ENCODE measurements at places on chromosomes 7 and 10.

- DNase-seq, result no peak
Observed at GRCh38 chr10:44967616-44968015, 8.0 kb downstream of the RASSF4 start.

DNA sequence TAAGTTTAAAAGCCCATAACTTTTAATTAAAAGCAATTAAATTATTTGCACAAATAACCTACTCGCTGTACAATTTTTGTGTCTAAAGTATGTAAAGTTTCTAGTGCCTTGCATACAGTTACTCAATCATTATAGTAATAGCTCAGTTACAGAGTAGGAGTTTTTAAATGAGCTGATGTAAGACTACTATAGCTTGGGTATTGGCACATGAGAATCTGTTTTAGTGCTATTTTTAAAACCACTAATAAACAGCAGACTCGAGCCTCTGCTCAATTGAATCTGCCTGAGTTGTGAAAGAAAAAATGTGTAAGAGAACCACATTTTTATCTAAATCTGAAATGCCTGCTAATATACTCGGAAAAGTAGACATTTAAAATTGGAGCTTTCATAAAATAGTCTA lies 31.1 kb downstream of the CTNNA3 start:
- DNase-seq, result no peak

- no peak for DNase-seq
Observed at GRCh38 chr7:156544919-156545715, 95.5 kb upstream of the RNF32 start.

DNA sequence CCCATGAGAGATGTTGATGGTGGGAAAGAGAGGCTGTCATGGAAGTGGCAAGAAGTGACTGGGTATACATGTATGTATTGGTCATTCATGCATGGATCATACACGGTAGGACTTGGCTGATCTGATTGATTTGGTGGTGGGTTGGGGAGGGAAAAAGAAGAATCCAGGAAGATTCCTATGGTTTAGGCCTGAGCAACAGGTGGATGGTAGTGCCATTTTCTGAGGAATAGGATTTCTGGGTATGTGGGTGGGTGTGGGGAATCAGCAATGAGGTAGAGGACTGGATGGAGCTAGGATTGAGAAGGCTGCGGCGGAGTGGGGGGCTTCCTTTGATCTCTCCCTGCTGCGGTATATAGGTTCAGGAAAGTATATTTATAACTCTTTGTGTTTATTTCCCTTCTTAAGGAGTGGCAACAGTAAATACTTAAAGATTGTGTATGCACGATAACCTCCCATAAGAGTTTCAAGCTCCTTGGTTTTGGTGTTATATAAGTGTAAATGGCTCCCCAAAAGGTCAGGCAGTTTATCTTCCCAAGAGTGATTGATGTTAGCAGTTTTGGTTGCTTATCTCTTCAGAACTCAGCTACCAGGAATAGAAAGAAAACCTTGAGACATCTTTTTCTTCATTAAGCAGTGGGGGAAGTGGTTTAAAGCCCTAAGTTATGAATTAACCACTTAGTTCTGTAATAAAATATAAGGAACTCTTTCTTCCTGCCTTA lies 100.1 kb downstream of the LSMEM1 start:
- no peak for DNase-seq

DNA sequence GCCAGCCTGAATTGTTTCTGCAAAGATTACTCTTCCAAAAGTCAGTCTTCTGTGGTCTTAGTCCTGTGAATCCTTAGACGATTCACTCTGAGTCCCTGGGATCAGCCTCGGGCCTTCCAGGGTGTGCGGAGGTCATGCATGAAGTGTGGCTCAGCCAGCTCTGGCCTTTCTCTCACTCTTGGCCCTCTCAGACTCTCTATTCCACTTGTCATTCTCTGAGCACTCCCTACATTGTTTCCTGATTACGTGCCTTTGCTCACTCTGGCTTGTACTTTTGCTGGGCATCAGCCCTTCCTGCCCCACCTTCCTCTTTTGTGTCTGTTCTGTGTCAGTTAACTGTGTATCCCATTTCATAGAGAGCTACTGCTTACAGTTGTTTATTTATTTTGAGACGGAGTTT lies 36.0 kb downstream of the CCNY start:
- no peak for DNase-seq

GRCh38 chr7:142391191-142391992 lies 133.5 kb upstream of the PRSS58 start:
- no peak for DNase-seq

- no peak for DNase-seq
Observed at GRCh38 chr10:7408291-7409044, 2.4 kb downstream of the SFMBT2 start.

DNA sequence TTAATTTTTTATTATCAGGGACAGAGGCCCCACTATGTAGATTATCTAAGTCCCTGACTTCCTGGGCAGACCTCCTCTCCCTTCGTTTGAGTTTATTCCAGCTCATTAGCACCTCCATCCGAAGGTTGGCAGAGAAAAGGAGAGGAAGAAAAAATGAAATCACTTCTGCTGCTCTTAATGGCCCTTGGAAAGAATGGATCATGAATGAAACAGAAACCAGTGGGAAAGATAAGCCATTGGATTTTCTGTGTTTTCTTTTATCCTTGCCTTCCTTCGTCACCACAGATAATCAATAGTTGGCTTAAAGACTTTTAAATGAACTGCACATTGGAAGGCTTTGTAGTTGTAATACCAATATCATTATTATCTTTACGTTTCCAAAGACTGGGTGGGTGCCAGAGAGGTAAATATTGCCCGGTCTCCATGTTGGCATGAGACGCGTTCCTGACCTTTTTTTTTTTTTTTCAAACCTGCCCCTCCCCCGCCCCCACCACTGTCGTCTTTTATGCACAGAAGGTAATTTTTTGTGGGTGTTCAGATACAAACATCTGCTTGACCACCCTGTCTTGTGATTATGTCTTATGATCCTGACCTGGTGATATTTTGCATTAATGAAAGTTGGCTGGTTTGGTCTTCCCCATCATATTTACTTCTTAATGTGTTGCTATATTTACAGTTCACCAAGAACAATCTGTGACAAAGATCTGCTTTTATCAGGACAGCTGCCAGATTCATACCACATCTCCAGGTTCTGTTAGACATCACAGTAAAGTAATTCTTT lies 116.8 kb downstream of the ARID5B start:
- no peak for DNase-seq

GRCh38 chr7:95609277-95609971 lies 13.1 kb upstream of the PDK4 start:
- peak; percentile 62 for DNase-seq

DNA sequence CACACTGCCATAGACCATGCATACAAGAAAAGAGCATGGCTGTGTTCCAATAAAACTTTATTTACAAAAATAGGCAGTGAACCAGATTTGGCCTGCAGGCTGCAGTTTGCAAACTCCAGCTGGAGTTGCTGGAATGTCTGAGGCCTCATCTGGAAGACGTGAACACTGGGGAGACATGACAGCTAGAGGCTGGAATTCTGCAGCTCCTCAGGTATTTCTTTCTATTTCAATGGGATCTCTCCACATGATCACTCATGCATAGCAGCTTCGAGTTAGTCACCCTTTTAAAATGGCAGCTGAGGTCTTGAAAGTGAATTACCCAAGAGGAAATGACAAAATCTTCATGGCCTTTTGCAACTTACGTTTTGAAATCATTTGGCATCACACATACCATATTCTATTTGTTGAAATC lies 52.6 kb upstream of the BET1 start:
- DNase-seq, result no peak

- DNase-seq, result no peak
Observed at GRCh38 chr10:47223236-47223635, 76.8 kb upstream of the GDF10 start.

GRCh38 chr7:47801423-47801822 lies 146.8 kb downstream of the PKD1L1 start:
- no peak for DNase-seq

- DNase-seq, result no peak
Observed at GRCh38 chr7:132656846-132657776, 80.8 kb upstream of the PLXNA4 start.

DNA sequence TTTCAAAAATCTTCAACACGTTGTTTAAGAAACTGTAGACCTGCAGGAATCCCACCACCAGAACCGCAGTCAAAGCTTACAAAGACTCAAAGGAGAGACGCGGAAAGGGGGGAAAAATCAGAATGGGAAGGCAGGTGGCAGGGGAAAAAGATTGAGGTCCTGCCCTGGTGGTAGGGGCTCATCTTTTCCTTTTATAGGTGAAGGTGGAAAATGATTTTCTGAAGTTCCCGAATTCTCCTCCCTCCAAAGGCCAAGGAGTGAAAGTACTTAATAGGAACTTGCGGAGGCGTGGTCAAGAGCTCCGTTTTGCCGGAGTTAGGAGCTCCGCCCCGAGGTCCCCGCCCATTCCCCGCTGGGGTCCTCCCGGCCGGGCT lies 724 bp downstream of the BBIP1 start:
- peak; percentile 76 for DNase-seq

GRCh38 chr7:106729720-106730385 lies 68.9 kb upstream of the CCDC71L start:
- DNase-seq, result no peak

- no peak for DNase-seq
Observed at GRCh38 chr7:137985253-137985896, 16.5 kb downstream of the CREB3L2 start.

GRCh38 chr10:90111671-90112070 lies 410.3 kb downstream of the KIF20B start:
- DNase-seq, result no peak

GRCh38 chr7:82194016-82194643 lies 249.4 kb downstream of the CACNA2D1 start:
- DNase-seq, result no peak

GRCh38 chr7:71905821-71906220 lies 506.3 kb downstream of the CALN1 start:
- DNase-seq, result no peak

- no peak for DNase-seq
Observed at GRCh38 chr7:44473295-44473694, 17.2 kb downstream of the NUDCD3 start.

GRCh38 chr10:103454026-103454425 lies 1.9 kb upstream of the CALHM2 start:
- no peak for DNase-seq

DNA sequence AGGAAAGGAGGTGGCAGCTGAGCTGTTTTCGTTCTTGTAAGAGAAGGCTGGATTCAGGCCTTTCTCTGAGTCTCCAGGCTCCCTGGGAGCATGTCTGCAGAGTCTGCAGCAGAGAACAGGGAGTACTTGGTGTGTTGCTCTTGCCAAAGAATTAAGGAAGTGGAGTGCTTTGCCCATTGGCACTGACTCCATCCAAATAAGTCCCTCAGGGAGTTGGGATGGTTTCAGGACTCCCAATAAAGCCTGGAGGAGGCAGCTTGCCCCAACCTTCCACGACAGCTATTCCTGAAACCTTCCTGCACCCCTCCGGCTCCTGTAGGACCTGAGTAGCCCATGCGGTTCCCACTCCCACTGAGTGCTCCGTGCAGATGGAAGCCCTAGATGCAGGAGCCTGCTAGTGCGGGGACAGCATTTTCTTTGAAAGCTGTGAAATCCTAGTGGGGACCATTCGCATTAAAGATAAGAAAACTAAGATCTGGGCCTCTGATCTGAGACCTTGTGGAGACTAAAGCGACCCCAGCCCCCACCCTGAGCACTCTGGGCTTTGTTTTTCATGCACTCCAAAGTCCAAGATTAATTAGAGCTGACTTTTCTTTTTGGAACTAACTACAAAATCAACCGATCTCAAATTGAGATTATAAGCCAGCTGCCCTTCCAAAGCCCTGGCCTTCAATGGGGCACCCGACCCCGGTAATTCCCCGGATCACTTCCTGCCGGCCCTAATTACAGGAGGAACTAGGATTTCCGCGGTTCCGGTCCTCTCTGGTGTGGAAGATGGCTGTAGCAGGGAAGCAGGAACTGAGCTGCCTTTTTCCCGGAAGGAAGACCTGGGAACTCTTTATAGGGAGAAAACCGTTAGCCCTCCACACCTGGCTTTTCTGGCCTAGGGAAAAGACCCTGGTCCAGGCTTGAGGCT lies 110.2 kb downstream of the COL13A1 start:
- DNase-seq, result no peak

- DNase-seq, result no peak
Observed at GRCh38 chr7:80907141-80907601, 11.7 kb downstream of the SEMA3C start.

- DNase-seq, result peak; percentile 40
Observed at GRCh38 chr10:57818522-57818921, 449.2 kb downstream of the IPMK start.

DNA sequence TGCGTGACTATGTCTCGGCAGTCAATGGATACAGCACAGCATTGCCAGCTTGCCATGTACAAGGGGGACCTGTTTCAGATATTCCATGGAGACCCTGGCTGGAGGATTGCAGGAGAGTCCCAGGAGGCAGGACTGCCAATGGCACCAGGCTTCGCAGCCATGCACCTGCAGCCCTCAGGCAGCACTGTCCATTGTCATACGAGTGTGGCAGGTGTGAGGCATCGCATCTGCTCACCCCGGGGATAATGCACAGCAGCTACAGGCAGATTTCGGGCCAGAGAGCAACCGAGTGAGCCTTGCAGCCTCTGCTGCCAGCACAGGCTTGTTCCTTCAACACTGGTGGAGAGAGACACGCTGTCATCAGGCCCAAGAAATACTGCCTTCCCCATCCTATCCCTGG lies 415.1 kb downstream of the PAXIP1 start:
- DNase-seq, result peak; percentile 35

DNA sequence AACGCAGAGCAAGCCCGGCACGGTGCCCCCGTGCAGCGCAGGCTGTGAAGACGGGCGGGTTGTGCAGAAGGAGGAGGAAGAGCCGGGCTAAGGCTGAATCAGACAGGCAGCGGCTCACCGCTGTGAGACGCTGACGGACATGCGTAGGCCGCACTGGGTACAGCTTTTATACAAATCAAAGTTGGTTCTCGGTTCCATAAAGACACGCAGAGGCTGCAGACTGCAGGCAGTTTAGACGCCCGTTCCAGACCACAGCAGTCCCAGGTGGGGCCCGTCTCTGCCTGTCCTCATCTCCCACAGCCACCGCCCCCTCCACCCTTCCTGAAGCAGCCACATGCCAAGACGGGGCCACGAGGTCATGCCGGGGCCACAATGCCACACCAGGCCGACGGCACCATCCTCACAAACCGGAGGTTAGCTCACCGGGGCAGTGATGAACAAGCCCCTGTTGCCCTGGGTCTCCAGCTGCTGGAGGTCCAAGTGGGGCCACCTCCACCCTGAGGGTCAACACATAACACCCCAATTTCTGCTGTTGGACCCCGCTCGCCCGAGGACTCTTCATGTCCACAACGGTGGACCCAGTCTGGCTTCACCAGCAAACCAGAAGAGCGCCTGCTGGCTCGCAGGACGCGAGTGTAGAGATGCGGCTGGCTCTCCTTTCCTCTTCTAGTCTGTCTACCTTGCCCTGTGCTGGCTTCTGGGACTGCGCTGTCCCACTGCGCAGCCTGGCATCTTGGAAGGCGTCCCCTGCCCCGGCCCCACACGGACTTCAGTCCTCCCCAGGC lies 227.2 kb downstream of the ELFN1 start:
- no peak for DNase-seq

DNA sequence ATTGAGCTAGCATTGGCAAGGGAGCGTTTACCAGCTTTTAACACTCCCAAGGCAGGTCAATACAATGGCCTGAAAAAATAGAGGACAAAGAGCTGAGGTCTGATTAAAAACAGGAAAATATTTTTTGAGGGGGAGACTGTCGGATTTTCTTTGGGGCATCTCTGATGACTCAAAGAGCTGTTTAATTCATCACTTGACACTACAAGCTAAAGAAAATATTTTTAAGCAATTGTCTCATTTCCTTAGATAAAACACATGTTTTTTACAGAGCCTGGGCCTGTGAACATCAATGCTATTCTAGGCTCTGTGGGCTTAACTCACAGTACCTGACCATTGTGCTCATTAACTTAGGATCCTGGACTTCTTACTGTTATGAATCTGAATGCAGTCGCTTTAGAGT lies 100.8 kb downstream of the NRP1 start:
- DNase-seq, result no peak

- DNase-seq, result no peak
Observed at GRCh38 chr7:47743965-47744591, 162.2 kb upstream of the TNS3 start.
